Activated CD4-positive, alpha-beta memory T cell treated with anti-CD3 and anti-CD28 coated beads for 36 hours (primary cell): ENCODE measurements at places on chromosomes 7 and 10. TPM values are rescaled to one million over a fixed set of nuclear protein-coding genes. Genes with fewer than 3 reads are reported as not detected.

DNA sequence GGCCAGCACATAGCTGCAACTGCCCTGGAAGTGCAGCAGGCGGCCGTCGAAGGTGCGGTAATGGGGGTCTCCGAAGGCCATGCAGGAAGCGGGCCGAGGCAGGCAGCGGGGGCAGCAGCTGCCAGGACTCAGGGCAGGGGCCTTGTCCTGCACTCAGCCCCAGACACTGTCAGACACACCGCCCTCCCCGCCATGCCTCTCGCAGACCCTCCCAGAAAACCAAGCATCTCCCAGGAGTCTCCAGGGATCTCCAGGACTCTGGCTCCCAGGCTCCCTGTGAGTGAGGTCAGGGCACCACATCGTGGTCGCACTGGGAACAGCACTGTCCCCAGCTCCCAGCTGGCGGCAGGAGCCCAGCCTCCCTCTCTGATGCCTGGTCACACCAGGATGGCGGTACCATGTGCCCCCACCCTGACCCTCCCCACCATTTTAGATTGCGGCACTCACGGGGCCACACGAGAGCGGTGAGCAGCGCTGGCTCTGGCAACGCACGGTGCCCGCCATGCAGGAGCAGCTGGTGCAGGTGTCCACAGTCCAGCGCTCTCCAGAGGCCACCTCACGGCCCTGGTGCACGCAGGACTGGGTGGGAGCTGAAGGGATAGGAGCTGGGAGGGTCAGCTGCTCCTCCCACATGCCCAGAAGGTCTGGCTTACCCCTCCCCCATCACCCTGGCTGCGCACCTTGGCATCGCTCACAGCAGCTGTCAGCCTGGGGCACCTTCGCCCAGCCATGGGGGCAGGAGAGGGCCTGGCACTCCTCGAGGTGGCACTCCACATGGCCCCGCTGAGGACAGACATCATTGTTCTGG lies 17.5 kb downstream of the ATP6V1F start:
- DNase-seq: peak; percentile 44

DNA sequence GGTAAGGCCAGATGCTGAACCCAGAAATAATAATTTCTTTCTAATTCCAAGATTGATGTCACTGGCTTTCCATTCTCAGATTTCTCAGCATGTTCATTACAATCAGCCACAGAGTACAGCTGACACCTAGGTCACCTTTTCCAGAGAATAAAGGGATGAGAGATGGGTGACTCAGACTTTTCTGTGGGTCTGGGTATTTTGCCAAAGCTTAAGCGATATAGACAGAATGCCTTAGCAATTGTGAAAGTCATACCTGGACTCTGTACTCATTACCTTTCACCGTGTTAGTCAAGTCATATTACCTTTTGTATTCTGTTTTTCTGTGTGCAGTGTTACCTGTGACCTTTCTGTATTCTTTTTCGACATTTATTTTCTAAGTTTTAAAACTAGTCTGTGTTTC lies 10.6 kb upstream of the PRTFDC1 start:
- no peak for DNase-seq

GRCh38 chr10:123860209-123860608 lies 31.4 kb downstream of the CPXM2 start:
- no peak for DNase-seq

ANKRD61 gene
- total RNA-seq: 0.17 TPM
